ENCODE measurements at places on chromosomes 3 and 15.
A peak's percentile ranks its signal among the peaks of the same experiment; 100 is the strongest.

GRCh38 chr3:11076711-11077110, 77.6 kb upstream of the HRH1 start:
- no peak for DNase-seq

DNA sequence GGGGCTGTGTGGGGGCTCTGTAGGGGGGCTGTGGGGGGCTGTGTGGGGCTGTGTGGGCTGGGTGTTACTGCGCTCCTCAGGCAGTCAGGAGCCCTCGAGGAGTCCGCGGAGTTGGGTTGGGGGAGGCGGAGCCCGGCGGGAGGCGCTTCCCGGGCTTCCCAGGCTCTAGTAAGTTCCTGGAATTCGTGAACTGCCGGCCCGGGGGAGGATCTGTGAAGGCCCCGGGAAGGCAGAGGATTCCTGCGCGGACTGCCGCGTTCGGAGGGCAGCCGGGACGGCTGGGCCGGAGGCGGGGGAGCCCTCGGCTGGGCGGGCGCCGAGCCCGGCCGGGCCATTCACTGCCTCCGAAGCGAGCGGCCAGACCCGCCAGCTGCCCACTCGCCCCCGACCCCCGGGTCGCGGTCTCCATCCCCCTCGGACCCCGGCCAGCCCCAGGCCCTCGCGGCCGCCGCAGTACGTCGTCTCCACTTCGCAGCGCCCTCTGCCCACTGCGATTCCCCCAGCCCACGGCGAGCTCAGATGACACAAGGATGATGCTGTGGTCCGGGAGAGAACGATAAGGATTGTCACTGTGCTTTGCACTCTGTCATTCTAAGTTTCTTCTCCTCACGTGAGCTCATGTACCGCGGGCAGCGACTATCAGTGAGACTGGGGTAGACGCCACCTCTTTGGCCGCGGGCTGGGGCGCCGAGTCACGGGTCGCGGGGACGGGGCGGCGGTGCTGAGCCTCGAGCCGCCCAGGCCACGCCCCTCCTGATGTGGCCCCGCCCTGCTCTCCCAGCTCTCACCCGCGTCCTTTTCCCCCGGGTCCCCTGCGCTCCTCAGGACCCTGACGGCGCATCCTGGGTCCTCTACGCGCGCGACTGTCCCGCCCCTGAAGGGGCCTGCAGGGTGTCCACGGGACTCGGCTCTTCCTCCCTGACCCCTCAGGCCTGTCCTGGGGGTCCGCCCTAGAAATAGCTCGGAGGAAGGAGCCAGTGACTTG, 65.3 kb downstream of the KLF13 start:
- peak; percentile 70 for DNase-seq

DNA sequence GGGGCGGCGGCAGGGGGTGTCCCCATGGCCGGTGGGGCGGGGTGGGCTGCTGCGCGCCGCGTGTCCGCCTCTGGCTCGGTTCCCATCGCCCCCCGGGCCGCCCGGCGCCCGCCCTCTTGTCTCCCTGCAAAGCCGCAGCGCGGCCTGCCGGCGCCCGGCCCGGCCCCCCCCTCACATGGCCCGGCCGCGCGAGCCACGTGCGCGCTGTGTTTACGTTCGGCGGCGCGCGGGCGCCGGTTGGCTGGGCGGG, 502 bp downstream of the NR1D2 start:
- DNase-seq, result no peak

DNA sequence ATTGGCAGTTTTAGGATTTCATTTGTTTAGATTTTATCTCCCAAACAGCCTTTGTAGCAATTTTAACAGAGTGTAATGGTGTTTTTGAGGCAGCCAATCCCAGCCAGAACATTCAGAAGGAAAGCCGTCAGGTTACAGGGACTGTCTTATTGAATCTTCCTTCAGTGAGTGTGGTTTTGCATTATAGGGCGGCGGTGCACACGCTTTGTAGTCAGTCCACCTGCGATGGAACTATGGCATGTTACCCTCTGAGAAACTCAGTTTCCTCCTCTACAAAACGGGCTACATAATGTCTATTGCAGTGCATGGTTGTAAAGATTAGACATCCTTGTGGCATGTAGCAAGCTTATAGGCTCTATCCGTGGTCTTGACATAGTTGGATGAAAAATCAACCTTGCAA, 1.0 kb downstream of the LRRC28 start:
- no peak for DNase-seq

GRCh38 chr15:94460624-94461023, 229.3 kb downstream of the MCTP2 start:
- no peak for DNase-seq

GRCh38 chr3:42497009-42497731, 5.3 kb upstream of the VIPR1 start:
- no peak for DNase-seq

GRCh38 chr3:145188079-145188770, 972.8 kb downstream of the PLOD2 start:
- no peak for DNase-seq

DNA sequence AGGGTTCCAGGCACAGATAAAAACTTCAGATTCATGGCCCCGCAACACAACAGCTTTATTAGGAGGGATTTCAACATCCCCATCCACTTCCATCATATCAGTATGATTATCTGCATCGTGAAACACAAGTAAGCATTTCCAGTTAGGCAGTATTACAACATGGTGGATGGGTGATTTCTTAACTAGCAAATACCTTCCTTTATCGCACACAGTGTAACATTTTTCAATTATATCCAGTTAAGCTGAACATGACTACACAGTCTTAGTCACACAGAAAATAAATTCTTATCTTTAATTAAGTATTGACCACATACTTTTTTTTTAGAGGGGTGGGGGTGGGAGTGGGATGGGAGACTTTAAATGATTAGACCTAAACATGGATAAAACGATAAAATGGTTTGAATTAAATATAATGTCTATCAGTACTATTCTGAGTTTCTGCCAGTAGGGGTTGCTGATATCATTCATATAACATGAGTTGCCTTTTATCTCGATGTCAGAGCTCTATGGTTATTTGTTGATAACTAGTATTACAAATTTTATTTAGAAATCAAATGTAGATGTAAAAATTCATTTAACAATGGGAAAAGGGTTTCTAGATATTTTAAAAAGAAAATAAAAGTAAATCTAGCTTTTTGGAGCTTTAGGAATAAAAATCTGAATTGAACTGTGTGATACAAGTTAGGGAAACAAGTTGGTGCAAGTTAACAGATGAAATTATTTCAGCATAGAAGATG, 146.6 kb downstream of the TBL1XR1 start:
- no peak for DNase-seq

DNA sequence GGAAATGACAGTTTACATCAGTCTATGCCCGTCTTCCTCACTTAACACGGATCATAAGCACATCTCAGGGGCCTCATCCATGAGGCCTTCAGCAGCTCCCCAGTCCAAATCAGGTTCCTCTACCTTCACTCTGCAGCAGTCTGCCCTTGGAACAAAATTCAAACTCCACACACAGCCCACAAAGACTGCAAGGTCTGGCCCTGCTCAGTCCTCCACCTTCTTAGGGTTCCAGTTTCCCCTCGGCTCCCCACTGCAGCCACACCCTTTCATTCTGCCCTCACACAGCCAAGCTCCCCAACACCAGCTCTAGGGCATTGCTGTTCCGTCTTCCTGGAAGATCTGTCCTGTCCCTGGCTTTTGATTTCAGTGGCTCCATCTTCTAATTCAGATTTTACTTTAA, 95.2 kb upstream of the IQSEC1 start:
- DNase-seq, result no peak

- DNase-seq, result no peak
These were observed 433 bp downstream of the FILIP1L start for GRCh38 chr3:100113723-100114412.

GRCh38 chr3:119912220-119912619, 130.3 kb downstream of the NR1I2 start:
- DNase-seq, result no peak

GRCh38 chr15:57527382-57528091, 64.2 kb upstream of the MYZAP start:
- no peak for DNase-seq

- DNase-seq, result no peak
These were observed 141.4 kb downstream of the TBL1XR1 start for GRCh38 chr3:177055605-177056571.

DNA sequence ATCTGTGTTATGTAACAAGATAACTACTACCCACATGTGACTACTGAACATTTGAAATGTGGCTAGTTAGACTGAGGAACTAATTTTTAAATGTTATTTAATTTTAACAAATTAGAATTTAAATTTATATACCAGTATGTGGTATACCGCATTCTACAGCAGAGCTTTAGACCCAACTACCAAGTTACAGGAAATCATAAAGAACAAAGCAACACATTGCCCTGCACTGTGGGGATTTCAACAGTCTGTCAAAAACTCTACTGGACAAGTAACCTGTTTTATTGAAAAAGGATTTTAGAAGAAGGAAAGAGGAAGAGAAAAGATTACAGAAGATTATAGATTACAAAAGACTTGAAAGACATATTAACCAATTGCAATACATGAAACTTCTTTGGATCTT, 64.9 kb downstream of the DPH6 start:
- no peak for DNase-seq

DNA sequence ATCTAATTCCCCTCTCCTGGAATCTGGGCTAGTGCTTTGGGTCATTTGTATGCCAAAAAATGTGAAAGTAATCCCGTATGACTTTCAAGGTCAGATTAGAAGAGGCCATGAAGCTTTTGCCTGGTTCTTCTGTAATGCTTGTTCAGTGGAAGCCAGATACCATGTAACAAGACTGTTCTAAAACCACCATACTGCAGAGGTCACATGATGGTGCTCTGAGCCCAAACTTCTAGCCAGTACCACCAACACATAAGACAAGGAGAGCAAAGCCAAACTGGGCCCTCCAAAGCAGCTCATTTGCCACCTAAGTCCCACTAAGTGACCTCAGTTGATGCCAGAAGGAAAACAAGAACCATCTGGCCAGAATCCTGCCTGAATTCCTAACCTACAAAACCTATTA, 64.3 kb upstream of the MELTF start:
- no peak for DNase-seq

GRCh38 chr3:193214445-193214844, 26.6 kb upstream of the PLAAT1 start:
- DNase-seq, result no peak

GRCh38 chr15:54884312-54884711, 312.4 kb downstream of the RSL24D1 start:
- no peak for DNase-seq

- DNase-seq, result no peak
These were observed 511.7 kb upstream of the CDIN1 start for GRCh38 chr15:36067483-36068274.

DNA sequence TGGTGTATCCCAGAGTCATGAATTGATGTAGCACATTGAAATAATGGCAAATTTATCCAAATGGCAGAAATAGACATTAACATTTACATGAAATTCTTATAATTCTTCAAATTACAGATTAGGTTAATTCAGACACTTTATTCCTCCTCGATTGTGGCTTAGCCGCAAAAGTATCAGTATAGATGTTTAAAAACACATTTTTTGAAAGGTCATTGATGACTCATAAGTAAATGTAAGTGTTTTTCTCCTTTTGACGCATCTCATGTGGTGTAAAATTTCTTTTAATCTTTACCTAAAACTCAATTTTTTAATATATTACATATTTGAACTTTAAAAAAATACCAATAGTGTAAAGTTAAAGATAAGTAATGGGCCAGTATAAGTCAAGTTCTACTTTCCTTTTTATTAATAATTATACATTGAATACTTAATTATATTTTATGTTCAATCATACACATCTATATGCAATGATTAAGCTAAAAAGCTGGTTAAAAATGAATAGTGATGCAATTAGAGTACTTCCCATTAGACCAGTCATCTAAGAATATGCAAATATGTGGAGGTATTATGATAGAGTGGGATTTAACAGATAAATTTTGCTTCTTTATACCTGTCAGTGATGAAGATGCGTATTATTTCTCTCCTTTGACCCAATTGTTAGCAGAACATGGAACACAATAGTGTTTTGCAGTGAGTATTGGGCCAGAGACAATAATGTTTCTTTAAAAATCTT, 678.1 kb upstream of the DPPA4 start:
- DNase-seq, result no peak

GRCh38 chr3:32685543-32686185, 676 bp downstream of the CNOT10 start:
- DNase-seq, result no peak

DNA sequence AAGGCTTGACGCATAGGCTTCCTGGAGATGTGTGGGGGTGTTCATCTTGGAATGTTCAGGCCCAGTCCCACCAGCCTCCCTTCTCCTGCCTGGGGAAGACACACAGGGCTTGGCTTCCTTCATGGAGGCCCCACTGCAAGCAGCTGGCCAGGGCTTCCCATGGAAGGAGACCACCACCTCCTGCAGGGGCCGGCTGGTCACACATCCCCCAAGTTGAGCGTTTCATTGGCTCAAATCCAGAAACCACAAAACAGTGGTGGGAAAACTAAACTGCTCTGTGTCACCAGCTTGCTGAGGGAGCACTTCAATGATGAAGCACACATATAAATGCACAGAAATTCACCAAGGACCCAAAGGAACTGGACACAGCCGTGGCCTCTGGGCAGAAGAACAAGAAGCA, 8.3 kb downstream of the IQSEC1 start:
- no peak for DNase-seq

- no peak for DNase-seq
These were observed 16.2 kb downstream of the CEP152 start for GRCh38 chr15:48794697-48795134.

- no peak for DNase-seq
These were observed 6.6 kb downstream of the NRROS start for GRCh38 chr3:196645897-196646665.

GRCh38 chr3:26428992-26429391, 193.6 kb upstream of the LRRC3B start:
- no peak for DNase-seq

GRCh38 chr3:163071713-163072112, 1575.1 kb downstream of the OTOL1 start:
- no peak for DNase-seq

- no peak for DNase-seq
These were observed 301.7 kb downstream of the TIGIT start for GRCh38 chr3:114595522-114596028.

DNA sequence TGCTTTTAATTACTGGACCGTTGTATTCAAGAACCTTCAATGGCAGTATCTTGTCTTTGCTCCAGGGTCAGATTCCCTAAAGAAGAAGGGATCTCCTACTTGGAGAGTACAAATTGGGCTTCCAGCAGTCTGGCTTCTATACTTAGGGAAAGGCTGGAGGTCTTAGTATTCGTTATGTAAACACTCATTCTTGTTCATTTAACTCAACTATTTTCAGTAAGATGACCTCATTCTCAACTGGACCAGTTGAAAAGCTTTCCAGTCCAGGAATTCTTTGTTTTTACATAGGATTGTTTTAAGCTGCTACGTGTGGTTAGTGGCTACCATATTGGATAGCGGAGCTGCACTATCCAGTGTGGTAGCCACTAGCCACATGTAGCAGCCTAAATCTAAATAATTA, 4.6 kb downstream of the SENP5 start:
- DNase-seq, result no peak
